Activated CD4-positive, alpha-beta T cell treated with anti-CD3 and anti-CD28 coated beads, Interleukin-2, Interleukin-6, amounts not matched to agents 100 ng/mL and 50 ng/mL, durations not matched to agents 16 hours and 8 hours (primary cell): ENCODE measurements at places on chromosomes 16 and 17.

- DNase-seq, result no peak
Measured at GRCh38 chr16:11133344-11133943, 122.6 kb downstream of the SOCS1 start.

DNA sequence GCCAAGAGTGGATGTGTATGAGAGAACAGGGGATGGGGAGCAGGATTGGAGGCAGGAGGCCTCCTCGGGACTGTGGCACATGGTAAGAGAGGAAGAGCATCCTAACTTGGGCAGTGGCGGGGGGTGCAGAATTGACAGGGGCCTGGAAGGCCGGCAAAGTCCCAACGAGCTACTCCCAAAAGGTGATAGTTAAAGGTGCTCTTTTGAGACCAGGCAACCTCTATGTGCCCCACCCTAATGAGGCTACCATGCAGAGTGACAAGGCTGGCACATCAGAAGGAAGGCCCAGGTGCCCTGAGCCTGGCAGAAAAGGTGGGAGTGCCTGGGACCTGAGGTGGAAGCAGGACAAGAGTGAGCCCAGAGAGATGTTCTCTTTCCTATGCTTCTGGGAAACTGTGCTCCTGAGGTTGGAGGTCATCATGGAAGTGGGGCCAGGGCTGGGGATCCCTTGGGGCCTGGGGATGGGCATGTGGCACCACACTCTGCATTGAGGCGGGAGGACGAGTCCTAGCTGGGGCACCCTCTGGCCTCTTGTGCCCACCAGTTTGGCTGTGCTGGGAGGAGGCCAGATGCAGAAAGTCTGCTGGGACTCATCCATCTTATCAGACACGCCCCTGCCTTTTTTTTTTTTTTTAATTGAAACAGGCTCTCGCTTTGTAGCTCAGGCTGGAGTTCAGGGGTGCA is 5.9 kb downstream of the RAB11FIP4 start:
- DNase-seq, result no peak

DNA sequence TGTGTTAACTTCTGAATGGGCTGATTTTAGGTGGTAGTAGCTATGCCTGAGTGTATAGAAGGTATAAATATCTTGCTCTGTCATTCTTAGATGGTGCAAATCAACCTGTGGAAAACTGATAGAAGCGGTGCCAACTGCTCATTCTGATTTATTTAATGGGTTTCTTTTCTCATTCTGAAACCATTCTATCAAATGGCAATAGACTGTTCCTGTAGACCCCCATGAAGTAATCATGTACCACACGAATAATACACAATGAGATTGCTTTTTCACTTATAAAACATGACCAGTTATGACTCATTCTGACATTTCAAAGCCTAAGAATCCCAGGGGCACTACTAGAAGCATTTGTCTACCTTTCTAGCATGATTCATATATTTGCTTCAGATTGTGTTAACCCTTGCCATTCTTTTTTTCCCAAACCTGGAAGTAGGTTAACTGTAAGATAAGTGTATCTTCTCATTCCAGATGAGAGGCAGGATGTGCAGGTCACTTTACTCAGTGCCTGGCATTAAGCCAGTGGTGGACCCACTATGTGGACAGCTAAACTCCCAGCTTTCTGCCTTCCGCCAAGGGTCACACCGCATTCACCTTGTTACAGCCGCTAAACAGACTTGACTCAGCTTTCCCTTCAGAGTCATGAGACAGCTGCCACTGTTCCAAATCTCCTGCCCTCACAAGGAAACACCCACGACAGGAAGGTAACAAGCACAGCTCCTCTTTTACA is 16.4 kb upstream of the SLC16A11 start:
- peak; percentile 54 for DNase-seq

DNA sequence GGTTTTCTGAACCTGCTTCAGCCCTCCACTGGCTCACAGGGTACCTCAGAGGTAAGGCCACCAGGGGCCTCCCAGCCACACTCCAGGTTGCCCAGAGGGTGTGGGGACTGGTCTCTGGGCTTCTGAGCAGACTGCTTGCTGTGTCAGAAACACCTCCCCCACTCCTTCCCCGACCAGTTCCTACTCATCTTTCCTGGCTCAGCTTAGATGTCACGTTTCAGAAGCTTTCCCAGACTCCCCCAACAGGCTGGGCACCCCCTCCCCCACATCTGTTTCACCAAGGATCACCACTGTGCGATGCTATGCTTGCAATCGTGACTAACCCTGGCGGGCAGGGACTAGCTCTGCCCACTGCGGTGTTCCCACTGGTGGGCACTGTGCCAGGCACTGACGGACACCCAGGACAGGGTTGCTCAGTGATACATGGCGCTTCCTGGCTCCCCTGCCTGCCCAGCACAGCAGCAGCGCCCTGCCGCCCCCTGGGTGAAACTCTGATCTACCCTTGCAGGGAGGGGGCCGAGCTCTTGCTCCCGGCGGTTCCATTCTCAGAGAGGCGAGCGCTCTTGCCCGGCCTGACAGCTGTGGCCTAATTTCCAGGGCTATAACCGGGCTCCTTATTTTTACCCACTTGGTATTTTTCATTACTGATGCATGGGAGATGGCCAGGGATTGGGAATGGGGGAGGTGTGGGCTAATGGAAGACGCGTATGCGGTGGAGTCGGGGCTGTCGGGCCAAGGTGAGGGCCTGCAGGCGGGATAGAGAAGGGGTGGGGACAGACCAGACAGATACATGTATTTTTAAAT is 29.4 kb upstream of the MTSS2 start:
- no peak for DNase-seq

DNA sequence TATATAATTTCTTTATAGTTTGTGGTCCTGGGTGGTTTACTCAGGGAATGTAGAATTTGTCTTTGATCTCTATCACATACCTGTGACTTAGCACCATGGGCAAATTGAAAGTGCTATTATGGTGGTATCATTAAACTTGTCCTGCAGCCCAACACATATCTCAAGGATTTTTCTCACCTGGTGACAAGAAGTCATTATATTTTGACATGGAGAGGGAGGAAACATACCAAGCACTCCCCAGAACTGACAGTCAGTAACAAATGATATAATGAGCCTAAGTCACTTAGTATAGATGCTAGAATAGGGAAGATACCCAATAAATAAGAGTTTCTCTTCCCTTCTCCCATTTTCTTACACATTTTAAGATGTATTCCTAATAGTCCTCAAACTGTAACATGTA is 805.5 kb upstream of the KIF2B start:
- no peak for DNase-seq

DNA sequence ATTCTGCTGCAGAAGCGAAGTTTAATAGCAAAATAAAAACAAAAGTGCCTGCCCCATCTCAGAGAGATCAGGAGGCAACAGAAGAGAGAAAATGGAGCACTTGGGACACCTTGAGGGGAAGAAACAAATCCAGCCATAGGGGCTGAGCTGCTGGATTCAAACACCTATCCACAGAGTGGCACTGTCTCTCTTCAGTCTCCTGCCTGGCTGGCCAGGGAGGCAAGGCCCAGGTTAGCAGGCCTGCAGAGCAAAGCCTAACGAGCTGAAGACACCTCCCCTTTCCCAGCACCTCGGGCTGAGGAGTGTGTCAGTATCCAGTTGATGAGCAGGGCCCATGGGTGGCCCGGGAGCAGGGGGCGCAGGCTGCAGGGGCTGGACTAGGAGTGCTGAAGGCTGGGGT is 8.8 kb upstream of the KRT31 start:
- no peak for DNase-seq

- DNase-seq, result no peak
Measured at GRCh38 chr16:27286451-27286850, 17.9 kb upstream of the NSMCE1 start.

DNA sequence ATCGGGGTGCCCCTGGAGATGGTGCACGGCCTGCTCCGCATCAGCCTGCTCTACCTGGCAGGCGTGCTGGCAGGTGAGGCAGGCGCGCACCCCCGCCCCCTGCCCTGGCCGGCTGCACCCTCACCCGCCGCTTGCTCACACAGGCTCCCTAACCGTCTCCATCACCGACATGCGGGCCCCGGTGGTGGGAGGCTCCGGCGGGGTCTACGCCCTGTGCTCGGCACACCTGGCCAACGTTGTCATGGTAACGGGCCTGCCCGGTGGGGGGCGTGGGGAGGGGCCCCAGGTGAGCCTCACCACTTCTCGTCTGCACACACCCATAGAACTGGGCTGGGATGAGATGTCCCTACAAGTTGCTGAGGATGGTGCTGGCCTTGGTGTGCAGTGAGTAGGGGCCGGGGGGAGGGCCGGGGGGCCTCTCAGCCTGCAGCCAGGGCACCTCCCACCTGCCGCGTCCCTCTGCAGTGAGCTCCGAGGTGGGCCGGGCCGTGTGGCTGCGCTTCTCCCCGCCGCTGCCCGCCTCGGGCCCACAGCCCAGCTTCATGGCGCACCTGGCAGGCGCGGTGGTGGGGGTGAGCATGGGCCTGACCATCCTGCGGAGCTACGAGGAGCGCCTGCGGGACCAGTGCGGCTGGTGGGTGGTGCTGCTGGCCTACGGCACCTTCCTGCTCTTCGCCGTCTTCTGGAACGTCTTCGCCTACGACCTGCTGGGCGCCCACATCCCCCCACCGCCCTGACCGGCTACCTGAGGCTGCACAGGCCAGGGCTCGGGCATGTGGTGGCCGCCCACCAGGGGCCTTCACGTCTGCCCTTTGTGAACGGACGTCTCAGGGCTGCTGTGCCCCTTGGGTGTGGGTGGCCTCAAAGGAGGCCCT is 2.1 kb downstream of the RHBDL1 start:
- DNase-seq, result no peak

GRCh38 chr17:35101036-35101435 is 18.6 kb downstream of the RAD51D start:
- DNase-seq, result no peak
